ENCODE measurements at places on chromosomes 12 and 14.

- DNase-seq = peak; percentile 12
These were observed 50.3 kb upstream of the DYNC1H1 start for GRCh38 chr14:101914083-101914482.

DNA sequence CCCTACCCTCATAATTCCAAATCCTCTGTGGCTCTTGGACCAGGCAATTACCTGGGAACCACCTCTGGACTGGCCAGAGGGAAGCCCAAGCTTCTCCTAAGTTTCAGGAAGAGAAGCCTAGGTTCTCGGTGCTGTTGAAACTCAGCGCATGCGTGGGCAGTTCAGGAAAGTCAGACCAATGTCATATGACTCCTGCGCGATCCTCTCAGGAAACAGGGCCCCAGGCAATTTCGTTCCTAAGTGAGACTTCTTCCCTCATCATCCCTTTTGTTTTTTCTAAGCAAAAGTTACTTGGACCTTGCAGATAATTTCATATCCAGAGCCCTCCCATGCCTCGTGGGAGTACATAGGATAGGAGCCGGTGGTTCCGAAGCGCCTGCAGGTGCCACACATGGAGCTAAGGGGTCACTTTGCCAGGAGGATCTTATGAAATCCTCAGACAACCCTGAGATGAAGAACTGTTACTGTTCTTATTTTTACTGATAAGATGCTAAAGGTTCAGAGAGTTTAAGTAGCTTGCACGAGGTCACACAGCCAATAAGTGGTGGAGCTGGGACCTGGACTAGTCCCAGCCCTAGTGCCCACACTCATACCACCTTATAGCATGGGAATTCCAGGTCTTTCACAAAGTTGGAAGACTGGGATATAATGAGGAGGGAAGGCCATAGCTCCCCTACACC, 168.2 kb downstream of the ZFP36L1 start:
- DNase-seq = peak; percentile 9

GRCh38 chr14:36057452-36058116, 118.9 kb downstream of the PTCSC3 start:
- DNase-seq = no peak

- no peak for DNase-seq
These were observed 155.4 kb upstream of the PDE3A start for GRCh38 chr12:20212658-20213555.

- DNase-seq = no peak
These were observed 137.8 kb upstream of the SOX5 start for GRCh38 chr12:24087294-24087693.

- DNase-seq = no peak
These were observed 145.2 kb upstream of the RTL1 start for GRCh38 chr14:101048766-101049165.

- DNase-seq = no peak
These were observed 3.1 kb upstream of the FIGNL2 start for GRCh38 chr12:51851413-51852124.

DNA sequence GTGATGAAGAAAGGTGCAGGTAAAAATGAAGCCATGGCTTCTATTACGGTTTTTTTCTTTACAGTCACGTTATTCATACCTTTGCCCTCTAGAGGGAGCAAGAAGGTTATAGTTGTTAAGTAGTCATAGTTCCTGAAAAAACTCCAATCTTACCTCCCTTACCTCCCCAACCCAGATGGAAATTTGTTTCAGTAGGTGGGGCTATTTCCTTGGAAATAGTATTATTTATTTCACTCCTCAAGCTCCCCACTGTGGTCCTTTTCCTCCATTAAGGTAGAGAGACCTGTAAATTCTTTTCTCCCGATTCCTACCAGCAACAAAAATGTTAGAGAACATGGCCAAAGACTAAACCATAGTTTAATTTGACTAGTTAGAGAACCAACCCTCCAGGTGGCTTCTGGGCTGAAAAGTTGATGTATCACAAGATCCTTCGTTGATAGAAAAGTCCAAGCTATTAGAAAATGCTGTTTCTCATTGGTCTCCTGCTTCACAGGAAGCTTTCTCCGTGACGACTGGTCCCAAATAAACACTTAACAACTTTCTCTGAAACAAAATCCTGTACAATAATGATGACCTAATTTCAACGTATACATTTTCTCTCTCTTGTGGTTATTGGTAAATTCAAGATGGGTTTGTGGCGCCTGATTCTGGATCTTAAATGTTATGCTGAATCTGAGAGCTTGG, 43.5 kb downstream of the TMX1 start:
- DNase-seq = no peak

- DNase-seq = no peak
These were observed 91.7 kb downstream of the MYRFL start for GRCh38 chr12:69916544-69917235.

GRCh38 chr12:108840605-108841332, 16.6 kb downstream of the SSH1 start:
- DNase-seq = no peak

- no peak for DNase-seq
These were observed 424.2 kb downstream of the ETNK1 start for GRCh38 chr12:23049180-23049579.

DNA sequence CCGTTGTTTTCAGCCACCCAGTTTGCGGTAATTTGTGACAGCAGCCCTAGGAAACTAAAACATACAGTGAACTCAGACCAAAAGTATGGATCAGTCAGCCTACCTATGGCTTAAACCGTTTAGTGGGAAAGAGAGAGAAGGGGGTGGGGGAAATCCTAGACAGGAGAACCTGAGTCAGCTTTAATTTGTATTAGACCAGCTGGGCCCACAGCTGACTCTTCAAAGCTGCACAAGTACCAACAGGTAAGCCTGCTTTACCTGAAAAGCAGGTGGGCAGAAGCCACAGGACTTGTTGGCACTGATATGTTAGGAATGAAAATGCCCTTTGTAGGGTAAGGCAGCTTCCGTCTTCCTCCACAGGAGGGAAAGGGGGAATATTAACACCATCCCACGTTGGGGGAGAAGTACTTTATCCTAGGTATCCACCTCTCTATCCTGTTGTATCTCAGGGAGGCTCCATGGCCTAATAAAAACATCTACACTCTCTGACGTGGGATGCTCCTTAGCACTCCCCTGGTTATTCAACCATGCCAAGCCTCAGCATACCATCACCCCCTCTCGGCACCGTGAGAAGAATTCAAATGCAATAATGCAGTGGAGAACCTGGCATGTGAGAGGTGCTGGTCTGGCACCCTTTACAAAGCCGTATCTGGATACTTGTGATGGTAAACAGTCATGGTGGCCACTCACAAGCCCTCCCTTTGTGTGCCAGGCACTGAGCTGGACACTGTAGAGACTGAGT, 70.3 kb downstream of the STON2 start:
- no peak for DNase-seq

GRCh38 chr12:46814143-46814542, 11.7 kb downstream of the SLC38A4 start:
- no peak for DNase-seq

- DNase-seq = no peak
These were observed 177.0 kb upstream of the TMEM132C start for GRCh38 chr12:128089961-128090360.

DNA sequence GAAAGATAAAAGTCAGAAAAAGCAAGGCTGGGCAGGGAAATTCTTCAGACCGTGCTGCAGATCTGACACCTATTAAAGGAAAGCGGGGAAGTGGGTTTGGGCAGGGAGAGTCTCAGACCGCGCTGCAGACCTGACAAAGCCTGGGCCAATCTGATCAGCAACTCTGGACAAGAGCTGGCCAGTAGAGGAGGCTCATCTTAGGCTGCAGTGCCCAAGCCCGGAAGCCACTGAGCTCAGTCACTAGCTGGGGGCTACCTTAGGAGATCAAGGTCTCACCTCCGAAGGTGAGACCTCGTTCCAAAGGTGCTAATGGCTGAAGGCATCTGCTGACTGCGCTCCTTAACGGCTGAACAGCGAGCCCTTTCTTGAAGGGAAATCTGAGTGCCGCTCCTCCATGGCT, 60.2 kb downstream of the SINHCAF start:
- DNase-seq = no peak

DNA sequence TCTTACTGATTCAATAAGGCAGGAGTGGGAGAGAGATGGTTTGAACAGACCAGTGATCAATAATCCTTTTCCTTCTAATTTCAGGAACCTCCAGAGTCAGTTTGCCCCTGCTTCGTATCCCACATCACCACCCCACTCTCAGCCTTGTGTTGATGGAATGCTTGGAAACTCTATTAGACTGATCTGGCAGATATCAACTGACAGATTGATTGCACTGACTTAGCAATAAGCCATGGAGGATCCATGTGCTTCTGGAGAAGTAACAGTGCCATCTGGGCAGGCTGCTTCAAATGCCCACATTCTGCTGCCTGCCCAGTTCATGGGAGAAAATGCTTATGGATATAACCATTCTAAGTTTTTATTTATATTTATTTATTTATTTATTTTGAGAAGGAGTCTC, 218.0 kb downstream of the SLC2A13 start:
- DNase-seq = no peak

DNA sequence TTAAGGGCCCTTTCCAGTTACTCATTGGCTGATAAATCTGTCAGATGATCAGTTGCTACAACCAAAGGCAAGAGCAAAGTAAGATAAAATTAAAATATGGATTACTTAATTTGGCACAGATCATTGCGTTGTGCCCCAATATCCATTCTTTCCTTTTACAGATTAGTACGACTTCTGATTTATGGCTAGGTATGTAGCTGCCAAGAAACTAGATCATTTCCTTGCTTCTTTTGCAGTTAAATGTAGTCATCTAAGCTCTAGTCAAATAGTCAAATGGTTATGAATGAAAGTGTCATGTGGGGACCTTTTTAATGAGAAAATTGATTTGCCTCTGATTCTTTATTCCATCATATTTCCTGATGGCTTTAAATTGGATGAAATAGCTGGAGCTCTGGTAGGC, 1039.9 kb upstream of the FLRT2 start:
- no peak for DNase-seq

GRCh38 chr12:27424631-27425230, 21.8 kb upstream of the SMCO2 start:
- no peak for DNase-seq

GRCh38 chr14:68168460-68169109, 349.0 kb downstream of the RAD51B start:
- no peak for DNase-seq

GRCh38 chr12:113151655-113152054, 2.1 kb downstream of the CFAP73 start:
- no peak for DNase-seq

DNA sequence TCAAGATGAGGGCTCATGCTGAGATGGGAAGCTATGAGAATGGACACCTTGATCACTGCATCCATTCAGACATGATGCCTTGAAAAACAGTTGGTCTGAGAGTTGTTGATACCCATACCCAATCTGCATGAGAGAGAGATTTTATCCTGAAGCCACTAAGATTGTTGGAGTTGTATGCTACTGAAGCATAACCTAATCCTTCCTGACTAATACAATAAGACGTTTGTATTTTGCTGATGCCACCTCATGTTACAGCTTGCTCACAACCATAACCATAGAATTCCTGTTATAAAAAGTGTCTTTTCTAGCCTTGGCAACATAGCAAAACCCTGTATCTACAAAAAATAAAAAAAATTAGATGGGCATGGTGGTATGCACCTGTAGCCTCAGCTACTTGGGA, 12.7 kb upstream of the SERPINA1 start:
- no peak for DNase-seq

- no peak for DNase-seq
These were observed 87.2 kb upstream of the PTPRB start for GRCh38 chr12:70724444-70724843.

DNA sequence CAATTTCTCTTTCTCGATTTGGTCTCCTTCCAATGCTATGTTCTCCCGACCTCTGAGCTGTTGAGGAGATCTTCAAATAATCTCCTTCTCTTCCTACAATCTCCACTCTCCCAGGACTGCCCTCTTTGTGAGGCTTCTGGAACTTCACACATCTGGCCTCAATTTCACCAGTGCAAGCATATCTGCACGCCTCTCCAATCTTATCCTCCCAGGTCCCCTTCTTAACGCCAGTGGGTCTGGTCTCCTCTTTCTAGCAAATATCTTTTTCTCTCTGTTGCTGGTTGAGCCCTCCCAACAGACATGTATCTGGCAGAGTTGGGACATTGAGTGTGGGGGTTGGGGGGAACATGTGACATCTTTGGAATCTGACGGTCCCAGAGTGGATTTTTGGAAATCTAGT, 17.9 kb downstream of the RTL1 start:
- DNase-seq = no peak

GRCh38 chr14:105475269-105476096, 862 bp downstream of the CRIP2 start:
- DNase-seq = peak; percentile 73

GRCh38 chr12:108815875-108816594, 41.3 kb downstream of the SSH1 start:
- DNase-seq = no peak

DNA sequence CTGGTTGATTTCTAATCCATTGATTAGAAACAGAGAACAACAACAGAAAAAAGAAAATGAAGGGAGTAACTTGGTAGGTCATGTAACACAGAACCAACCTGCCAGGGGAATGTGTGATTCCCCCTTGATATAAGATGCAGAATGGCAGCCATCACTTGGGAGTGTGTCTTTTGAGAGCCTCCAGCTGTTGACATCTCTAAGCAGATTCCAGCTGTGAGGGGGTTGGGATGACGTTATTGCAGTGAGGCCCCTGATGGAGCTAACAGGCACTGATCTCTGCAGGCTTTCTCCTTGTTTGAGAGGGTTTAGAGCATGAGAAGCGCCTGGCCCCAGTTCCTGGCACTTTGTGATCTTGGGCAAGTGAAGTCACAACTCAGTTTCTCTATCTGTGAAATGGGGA, 124.9 kb downstream of the PELI2 start:
- DNase-seq = no peak

DNA sequence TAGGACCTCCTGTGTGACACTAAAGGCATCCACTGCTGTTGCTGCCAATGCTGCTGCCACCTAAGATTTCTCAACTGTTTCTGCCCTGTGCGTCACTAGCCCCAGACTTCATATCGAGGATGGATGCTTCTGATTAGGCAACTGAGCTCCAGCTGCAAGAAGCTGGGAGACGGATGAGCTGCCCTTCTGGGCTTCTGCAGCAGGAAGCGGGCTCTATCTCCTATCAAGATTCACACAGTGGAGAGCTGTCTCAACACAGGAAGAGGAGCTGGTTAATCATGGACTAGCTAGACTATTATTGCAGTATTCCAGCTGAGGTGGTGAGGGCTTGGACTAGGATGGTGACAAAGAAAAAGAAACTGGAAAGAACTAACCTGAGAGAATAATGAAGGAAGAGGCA, 59.2 kb upstream of the PELI2 start:
- no peak for DNase-seq

DNA sequence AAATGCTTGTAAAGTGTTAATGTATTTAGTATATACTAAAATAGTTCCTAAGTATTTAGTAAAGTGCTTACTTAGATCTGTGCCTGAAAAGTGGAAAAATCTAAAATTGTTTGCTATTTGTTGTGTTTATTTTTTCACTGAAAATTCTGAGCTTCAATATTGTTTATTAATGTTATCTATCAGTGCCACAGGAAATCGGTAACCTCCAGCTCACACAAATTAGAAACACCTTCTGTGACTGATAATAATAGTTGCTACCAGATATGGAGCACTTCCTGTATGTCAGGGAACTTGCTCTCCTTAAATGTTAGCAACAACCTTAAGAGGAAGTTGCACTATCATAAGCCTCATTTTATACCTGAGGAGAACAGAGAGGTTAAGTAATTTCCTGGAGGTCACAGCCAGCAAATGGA, 723 bp upstream of the LRP10 start:
- DNase-seq = no peak

Measured in activated effector memory CD4-positive, alpha-beta T cell treated with anti-CD3 and anti-CD28 coated beads, Interleukin-2, amount 50 U/mL, for 16 hours (primary cell).